ENCODE measurements at places on chromosomes 2 and 18.

GRCh38 chr2:61354543-61355197 is 116.2 kb downstream of the USP34 start:
- DNase-seq, result no peak

- no peak for DNase-seq
These were observed 11.4 kb upstream of the KCNJ13 start for GRCh38 chr2:232787806-232788205.

DNA sequence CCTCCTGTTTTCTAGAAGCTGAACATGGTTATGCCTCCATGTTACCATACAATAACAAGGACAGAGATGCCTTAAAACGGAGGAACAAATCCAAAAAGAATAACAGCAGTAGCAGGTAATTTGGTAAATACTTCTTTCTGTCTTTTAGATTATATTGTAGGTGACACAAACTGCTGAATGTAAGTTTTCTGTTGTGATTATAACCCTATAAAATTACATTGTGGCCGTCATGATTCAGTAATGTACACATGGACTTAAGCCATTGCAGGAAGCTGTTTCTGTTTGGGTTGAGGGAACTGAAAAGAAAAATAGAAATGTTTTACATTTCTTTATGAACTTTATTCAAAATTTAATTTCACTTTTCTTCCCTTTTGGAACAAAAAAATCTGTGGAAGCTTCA is 1.2 kb downstream of the MXD1 start:
- no peak for DNase-seq

GRCh38 chr2:43609290-43609918 is 13.6 kb upstream of the THADA start:
- DNase-seq, result no peak

- DNase-seq, result no peak
These were observed 96.1 kb upstream of the PIK3C3 start for GRCh38 chr18:41858761-41859555.

DNA sequence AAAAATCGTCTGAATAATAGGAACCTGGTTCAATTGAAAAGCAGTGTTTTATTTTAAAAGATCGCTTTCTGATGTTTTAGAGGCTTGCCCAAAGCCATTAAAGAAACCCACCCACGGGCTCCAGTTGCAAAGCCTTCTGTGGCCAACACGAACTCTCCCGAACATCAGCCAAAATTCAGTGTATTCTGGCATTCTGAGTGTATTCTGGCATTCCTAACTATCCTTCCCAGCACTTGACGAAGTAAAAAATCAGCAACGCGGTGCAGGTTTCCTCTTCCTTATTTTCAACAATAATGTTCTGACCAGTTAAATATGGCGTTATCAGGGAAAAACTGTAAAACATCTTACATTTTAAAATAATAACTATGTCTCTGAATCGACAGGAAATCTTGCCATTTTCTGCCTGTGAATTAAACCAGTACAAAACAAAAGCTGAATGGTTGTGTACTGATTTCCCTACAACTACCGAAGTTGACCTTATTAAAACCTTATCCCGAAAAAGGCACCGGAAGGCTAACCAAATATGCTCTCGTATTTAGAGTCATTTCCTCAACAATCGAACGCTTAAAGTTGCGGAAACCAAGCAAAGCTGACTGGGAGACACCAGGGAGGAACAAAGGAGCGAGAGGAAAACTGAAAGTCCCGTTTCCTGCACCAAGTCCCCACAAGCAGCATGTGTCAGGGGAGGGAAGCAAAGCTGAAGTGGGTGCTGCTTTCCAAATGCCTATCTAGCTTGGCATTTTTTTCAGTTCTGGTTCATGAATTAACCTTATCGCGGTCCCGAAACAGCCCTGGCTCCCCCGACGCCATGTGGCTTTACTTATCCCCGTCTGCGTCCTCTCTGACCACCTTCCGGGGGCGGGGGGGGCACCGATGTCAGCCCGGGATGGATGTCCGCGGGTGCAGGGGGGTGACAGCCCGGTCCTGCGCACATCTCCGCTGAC is 44.3 kb downstream of the ZNF516 start:
- DNase-seq, result peak; percentile 28

DNA sequence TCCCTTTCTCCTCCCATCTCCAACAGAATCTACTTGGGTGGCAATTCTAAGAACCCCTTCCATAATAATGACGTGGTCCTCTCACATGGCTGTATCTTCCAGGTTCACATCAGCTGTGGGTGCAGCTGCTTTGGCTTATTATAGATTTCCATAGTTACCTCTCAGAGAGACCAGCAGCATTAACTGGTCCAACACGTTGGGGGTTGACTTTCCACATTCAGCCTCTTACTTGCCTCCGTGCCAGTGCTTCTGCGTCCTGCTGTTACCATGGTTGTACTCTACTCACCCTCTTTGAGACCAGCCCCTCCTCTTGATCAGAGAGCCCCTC is 570.7 kb downstream of the PLCL1 start:
- DNase-seq, result no peak

- no peak for DNase-seq
These were observed 11.8 kb upstream of the TEX51 start for GRCh38 chr2:126886916-126887280.

GRCh38 chr2:46778511-46778910 is 137.1 kb downstream of the MCFD2 start:
- DNase-seq, result no peak

DNA sequence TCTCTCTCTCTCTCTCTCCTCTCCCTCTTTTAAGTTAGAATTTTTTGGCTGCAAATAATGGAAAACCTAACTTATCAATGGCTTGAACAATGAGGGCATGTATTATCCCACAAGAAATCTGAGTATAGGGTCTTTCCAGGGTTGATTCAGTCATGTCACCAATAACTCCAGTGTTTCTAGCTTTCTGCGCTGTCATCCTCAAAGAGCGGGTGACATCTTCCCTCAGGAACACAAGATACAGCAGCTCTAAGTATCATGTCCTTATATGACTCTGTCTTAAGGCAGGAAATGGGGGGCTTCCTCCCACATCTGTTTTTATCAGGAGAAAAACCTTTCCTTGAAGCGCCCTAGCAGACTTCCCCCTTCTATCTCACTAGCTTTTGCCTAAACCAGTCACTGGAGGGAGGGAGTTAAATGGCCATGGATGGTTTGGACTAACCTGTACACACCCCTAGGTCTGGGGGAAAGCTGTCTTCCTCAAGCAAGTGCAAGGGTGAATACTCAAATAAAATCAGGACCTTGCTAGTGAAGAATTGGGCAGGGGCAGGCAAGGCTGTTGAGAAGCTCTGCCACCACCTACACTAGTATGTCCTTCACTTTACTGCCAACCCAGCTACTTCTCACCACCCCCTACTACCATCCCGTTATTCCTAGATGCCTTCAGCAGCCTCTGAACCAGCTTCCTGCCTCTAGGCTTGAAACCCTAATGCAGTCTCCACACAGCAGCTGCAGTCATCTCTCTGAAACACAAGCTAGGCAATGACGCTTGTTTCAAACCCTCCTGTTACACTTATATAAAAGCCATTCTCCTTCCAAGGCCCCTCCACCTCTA is 7.5 kb upstream of the TUBA4A start:
- DNase-seq, result no peak

DNA sequence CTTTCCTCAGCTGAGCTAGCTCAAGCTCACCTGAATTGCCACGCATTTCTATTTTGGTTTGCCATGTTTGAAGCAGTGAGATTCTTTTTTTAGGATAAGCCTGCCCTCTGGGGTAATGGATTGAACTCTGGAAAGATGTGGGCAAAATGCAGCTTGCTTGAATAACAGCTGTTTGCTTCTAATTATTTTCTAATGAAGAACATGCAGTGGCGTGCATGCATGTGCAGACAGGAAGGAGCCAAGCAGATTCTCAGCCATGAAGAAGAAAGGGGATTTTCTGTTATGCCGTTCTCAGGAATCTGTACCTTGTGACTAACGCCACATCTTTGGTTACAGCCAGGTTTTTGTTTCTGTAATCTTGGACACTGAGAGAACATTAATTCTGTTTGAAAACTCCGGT is 171.2 kb downstream of the ANTXR1 start:
- no peak for DNase-seq

DNA sequence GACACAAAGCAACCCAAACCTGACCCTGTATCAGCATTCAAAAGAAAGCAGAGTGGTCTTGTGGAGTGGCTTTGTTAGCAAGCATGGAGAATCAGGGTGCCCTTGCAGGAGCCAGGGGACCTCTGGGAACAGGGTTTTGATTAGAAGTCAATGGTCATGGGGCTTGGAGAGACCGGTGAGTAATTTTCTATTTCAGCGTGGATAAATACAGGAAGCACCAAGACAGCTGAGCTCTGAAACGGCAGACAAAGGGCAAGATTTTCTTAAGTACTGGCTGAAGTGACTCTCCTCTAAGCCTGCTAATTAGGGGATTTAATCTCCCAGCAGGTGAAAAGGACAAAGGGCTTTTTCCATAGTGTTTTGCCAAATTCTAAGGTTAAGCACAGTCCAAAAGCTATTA is 78.0 kb upstream of the GAREM1 start:
- DNase-seq, result no peak

DNA sequence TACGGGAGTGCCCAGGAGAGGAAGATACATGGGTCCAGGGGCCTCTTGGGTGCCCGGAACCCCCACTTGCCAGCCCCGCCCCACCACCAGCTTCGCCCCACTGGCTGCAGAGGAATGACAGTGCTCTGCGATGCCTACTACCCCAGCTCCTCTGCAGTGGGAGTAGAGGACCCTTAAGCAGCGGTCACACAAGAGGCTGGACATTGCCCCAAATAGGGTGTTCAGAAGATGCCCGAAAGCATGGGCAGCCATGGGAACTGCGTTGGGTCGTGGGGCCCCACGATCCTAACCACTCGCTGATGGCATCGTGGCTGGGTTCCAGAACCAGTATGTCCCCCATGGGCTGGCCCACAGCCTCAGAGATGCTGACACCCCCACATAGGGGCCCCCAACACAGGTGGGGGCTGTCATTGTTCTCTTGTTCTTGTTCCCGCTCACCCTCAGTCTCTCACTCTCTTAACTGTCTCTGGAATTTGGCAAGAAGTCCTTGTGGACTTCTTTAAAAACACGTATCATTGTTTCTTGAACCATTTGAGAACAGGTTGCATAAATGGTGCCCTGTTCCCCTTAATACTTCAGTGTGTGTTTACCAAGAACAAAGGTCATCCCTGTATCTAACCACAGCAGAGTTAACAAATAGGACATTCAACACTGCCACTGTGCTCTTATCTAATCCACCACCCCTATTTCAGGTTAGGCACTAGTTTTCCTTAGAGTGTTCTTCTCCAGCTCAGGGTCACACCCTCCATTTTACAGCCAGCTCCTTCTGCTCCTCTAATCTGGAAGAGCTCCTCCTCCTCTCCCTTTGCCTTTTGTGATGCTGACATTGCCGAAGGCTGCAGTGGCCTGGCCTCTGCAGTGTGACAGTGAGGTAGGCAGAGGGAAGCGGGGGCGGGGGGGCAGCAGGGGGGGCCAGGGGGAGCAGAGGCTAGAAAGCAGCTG is 76.3 kb downstream of the STPG4 start:
- DNase-seq, result no peak

DNA sequence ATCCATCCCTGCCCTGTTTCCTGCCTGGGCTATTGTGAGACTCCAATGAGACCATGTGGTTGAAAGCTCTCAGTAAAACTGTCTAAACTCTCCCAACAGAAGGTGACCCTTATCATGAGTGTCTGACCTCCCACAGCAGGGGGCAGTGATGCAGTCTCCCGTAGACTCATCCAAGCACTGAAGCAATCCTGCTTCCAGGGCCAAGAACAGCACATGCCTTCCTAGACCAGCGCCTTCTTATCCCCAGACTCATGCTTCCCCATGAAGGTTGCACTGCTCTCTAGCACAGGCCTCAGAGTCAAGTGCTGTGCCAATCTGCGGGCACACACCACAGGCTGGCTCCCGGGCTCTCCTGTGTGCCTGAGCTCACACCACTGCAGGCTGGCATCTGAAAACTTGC is 112.3 kb downstream of the TNS1 start:
- no peak for DNase-seq

DNA sequence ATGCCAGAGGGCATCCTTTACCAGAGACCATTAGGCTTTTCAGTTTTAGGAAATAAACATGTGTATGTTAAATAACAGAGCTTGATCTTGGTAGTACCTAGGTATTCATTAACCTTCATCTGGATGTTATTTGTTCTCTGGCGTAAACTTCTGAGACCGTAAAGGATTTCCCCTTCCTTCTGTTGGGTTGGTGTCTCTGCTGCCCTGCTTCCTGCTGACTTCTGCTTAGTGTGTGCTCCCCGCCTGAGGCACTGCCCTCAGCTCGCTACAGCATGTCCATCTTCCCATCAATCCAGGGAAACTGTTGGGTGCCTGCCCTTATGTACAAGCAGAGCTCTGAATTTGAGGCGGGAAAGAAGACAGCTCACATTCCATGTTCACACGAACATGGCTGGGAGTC is 177.9 kb downstream of the TPGS2 start:
- DNase-seq, result no peak

DNA sequence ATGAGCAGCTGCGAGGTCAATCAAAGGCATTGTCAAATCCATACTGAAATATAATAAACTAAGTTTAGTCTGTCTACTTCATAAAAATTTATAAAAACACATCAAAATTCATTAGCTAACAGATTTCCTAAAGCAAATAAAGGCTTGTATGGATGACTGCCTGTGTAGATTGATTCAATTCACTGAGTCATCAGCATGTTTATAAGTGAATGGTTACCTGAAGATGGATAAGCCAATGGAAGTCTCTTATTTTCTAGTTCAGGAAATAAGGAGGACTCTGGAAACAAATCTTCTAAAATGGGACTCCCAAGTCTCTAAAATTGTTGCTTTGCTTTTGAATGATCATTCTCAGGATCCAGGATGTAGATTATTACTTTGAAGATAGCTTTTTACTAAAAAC is 57.0 kb upstream of the HNRNPA3 start:
- no peak for DNase-seq

GRCh38 chr2:64722291-64723044 is 68.8 kb upstream of the SERTAD2 start:
- DNase-seq, result no peak

DNA sequence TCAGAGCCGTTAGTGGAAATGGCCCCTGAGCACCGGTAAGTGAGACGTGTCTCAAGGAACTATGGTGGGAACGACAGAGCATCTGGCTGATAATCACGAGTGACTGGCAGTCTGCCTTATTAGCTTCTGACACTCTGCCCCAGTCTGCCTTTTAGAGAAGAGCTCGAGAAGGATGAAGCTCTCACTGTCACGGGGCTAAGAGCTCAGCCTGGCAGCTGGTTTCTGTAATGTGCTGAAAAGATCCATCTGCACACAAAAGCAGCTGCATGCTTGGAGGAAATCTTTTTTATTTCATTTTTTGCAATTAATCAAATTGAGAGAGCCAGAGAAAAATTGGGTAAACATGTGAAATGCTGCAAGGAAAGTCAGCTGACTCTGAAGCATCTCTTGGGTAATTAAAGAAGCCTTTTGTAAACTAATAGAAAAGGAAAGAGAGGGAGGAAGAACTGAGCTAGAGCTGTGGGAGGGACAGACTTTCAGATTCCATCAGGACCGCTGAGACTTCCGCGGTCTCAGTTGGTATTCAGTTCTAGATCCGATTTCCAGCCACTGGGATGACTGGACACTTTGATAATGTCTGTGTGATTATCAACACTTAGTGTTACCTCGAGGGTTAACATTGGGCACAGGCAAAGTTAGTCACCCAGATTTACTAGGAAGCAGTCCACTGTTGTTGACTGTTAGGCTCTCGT is 24.4 kb downstream of the MBP start:
- DNase-seq, result no peak

Data from iPS DF 19.7 (cell line).